ENCODE measurements at places on chromosomes 4 and X. TPM values are rescaled to one million over a fixed set of nuclear protein-coding genes. Genes with fewer than 3 reads are reported as not detected.

The PNMA3 gene
- 15.8 TPM for total RNA-seq

The SPACA5 gene
- total RNA-seq: not detected

The CT45A2 gene
- not detected for total RNA-seq

The UCP1 gene
- not detected for total RNA-seq

The CYBB gene
- total RNA-seq: 72.1 TPM

The DRD5 gene
- 0.83 TPM for total RNA-seq

The VCX3A gene
- total RNA-seq: 0.33 TPM

The RTL9 gene
- 0.99 TPM for total RNA-seq

The ATRX gene
- total RNA-seq: 95.4 TPM

The PPEF2 gene
- total RNA-seq: not detected

The DUX4 gene
- not detected for total RNA-seq

The RENBP gene
- total RNA-seq: 10.4 TPM

The ZNF41 gene
- 14.2 TPM for total RNA-seq

The PNPLA4 gene
- 19.7 TPM for total RNA-seq

The BEND4 gene
- 1.4 TPM for total RNA-seq

The TRIML2 gene
- not detected for total RNA-seq

The N4BP2 gene
- total RNA-seq: 52.2 TPM

The GPR82 gene
- total RNA-seq: 0.17 TPM

The GYG2 gene
- total RNA-seq: 26.1 TPM
